Activated CD8-positive, alpha-beta T cell treated with anti-CD3 and anti-CD28 coated beads, Interleukin-2, amount 10 ng/mL, durations not matched to agents 7 days and 5 days (primary cell): ENCODE measurements at places on chromosomes 11 and 22.

- H3K27ac ChIP-seq: no peak overlapping the region
- H3K4me1 ChIP-seq: peaks cover 4% of the 10 kb centered on the region
- no peak overlapping the region for H3K4me3 ChIP-seq
- H3K27me3 ChIP-seq: no peaks in the 10 kb centered on the region
- no peaks in the 10 kb centered on the region for H3K36me3 ChIP-seq
- no peak for DNase-seq
Observed at GRCh38 chr11:132531921-132532320, 1000.4 kb downstream of the OPCML start.

DNA sequence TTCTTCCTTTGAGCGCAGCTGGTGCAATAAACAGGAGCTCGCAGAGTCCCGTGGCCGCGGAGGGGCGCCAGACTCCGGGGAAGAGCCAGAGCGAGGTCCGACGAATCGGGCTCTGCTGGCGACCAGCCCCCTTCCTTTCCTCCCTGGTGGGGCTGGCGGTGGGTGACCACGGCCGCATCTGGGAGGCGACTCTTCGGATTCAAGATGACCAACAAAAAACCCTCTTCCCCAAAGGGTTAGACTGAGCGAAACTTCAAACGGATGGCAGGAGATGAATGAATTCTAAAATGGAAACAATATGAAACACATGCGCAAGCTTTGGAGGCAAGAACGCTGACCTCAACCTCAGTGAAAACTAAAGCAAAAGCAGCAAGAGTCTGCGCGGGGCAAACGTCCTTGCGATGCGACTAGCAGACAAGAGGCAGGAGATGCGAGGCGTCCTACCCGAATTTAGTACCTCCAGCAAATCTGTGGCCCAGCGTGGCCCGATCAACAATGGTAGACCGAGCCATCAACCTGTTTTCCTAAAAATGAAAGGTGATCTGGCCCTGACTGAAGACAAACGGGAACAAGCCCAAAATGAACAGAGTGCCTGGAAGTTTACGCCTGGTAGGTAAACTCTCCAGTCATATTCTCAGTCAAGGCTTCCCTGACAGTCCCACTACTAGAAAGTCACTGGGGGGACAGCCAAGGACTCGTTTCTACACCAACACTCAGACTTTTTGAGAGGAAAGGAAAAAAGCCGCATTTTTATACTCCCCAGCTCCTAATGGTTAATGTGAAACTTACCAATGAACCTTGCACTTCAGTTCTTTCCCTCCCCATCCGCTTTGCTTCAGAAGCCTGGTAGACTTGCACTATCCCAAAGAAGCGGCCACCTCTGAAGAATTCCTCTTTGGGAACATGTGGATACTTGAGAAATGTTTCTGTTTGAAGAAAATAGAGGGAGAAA, 11.6 kb downstream of the MMP3 start:
- no peak overlapping the region for H3K4me3 ChIP-seq
- H3K27ac ChIP-seq: no peak overlapping the region
- no peaks in the 10 kb centered on the region for H3K4me1 ChIP-seq
- H3K36me3 ChIP-seq: no peaks in the 10 kb centered on the region
- H3K27me3 ChIP-seq: peaks cover 24% of the 10 kb centered on the region

- H3K4me1 ChIP-seq: peaks cover 27% of the 10 kb centered on the region
- H3K27me3 ChIP-seq: peaks cover 7% of the 10 kb centered on the region
- no peak overlapping the region for H3K4me3 ChIP-seq
Observed at GRCh38 chr11:118057251-118058145, 19.4 kb upstream of the TMPRSS4 start.

DNA sequence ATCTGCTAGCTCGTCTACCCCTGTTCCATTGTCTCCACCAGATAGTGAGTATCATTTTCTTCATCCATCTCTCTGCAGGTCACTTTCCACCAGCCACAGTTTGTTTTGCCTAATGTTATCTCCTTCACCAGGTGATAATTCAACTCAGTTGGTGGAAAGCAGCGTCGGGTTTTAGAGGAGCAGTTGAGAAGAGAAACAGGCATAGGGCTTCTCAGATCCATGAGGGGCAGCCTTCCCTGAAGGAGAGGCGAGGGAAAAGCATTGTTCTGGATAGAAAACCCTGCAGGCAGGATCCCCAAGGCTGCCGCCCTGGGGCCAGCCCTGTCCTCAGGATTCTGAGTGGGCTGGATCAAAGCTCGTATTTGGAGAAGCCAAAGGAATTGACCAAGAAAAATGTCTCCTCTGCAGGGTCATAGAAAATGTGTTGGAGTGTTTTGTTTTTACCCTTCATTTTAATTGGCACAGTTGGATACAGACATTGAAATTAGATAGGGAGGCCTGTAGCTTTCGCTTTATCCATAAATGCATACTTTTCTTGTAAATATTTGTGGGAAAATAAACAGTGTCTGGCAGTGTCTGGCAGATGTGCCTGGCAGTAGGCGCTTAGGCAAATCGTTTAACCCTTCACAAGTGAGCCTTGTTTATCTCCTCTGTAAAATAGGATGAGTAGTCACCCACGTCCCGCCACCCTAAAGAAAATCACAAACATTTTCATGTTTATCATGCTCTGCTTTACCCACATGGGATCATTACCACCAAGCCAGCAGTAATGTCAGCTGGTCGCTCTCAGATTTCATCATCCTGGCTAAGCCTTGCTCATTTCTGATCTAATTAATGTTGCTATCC, 73.4 kb upstream of the TTC12 start:
- no peak overlapping the region for H3K4me3 ChIP-seq
- H3K4me1 ChIP-seq: peaks cover 13% of the 10 kb centered on the region
- no peak overlapping the region for H3K27ac ChIP-seq
- H3K27me3 ChIP-seq: peaks cover 43% of the 10 kb centered on the region
- no peaks in the 10 kb centered on the region for H3K36me3 ChIP-seq

- H3K36me3 ChIP-seq: no peaks in the 10 kb centered on the region
- H3K27me3 ChIP-seq: peaks cover 12% of the 10 kb centered on the region
- no peak overlapping the region for H3K27ac ChIP-seq
- peaks cover 13% of the 10 kb centered on the region for H3K4me1 ChIP-seq
- no peak for DNase-seq
Observed at GRCh38 chr22:49734390-49734789, 93.3 kb downstream of the BRD1 start.

GRCh38 chr22:42932857-42933484, 75.9 kb upstream of the ARFGAP3 start:
- peaks cover 42% of the 10 kb centered on the region for H3K4me1 ChIP-seq
- no peak overlapping the region for H3K27ac ChIP-seq
- no peak for DNase-seq
- H3K27me3 ChIP-seq: no peaks in the 10 kb centered on the region
- peaks cover 2% of the 10 kb centered on the region for H3K36me3 ChIP-seq
- no peak overlapping the region for H3K4me3 ChIP-seq

GRCh38 chr22:41286639-41287091, 678 bp upstream of the RANGAP1 start:
- peak overlapping the region; percentile 97 for H3K4me3 ChIP-seq
- peak overlapping the region; percentile 98 for H3K27ac ChIP-seq
- DNase-seq: peak; percentile 63
- H3K27me3 ChIP-seq: no peaks in the 10 kb centered on the region

DNA sequence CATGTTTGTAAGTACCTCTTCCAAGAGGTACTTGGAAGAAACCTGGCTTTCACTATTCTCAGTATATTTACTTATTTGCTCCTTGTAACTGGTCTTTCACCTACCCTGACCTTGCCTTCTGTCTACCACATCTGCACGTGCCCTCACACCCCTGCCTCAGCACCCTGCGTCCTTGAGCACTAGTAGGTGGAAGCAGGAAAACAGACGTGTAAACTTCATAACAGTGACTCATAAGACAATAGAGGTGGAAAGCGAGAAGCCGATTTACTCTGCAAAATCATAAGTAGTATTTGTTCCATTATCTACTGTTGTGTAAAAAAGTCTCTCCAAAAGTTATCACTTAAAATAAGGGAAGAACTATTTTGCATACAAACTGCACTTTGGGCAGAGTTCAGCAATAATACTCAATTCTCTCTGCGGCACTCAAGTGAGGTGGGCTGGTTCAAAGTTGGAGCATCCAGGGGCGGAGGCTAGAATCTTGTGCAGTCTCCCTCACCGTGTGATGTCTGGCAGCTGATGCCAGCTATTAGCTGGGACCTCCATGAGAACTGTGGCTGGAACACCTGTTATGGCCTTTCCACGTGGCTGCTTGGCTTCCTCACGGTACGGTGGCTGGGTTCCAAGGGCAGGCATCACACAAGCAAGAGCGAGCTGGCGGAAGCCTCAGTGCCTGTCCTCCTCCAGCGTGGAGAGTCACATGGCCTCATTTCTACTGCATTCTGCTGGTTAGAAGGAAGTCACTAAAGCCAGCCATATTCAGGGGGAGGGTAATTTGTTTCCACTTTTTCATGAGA, 30.4 kb downstream of the PACS1 start:
- H3K4me1 ChIP-seq: peaks cover 45% of the 10 kb centered on the region
- peak overlapping the region; percentile 77 for H3K4me3 ChIP-seq
- peak overlapping the region; percentile 95 for H3K27ac ChIP-seq
- DNase-seq: peak; percentile 84

DNA sequence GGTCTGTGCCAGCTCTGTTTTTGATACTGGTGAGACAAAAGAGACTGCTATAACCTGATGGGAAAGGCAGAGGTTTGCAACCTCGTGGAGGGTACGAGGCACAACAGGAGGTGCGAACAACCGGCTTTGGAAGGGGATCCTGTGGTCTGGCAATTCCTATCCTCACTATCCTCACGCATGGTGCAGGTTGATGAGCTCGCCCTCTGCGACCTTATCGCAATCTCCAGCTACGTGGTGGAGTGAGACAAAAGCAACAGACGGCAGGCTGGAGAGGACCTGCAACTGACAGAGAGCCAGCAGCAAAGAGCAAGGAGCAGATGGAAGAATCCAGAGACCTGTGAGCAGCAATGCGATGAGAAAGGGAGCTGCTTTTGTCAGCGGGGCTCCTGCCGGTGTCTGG, 47.3 kb upstream of the TSKU start:
- no peak overlapping the region for H3K4me3 ChIP-seq
- no peak for DNase-seq
- H3K4me1 ChIP-seq: peaks cover 6% of the 10 kb centered on the region
- no peak overlapping the region for H3K27ac ChIP-seq

- H3K4me1 ChIP-seq: no peaks in the 10 kb centered on the region
- no peak for DNase-seq
- no peak overlapping the region for H3K27ac ChIP-seq
- H3K27me3 ChIP-seq: no peaks in the 10 kb centered on the region
- no peaks in the 10 kb centered on the region for H3K36me3 ChIP-seq
Observed at GRCh38 chr11:7364660-7365059, 113.0 kb downstream of the SYT9 start.

GRCh38 chr11:13720940-13721339, 52.5 kb downstream of the FAR1 start:
- H3K36me3 ChIP-seq: peaks cover 42% of the 10 kb centered on the region
- no peak overlapping the region for H3K4me3 ChIP-seq
- H3K27me3 ChIP-seq: no peaks in the 10 kb centered on the region
- H3K4me1 ChIP-seq: peaks cover 6% of the 10 kb centered on the region
- DNase-seq: no peak
- H3K27ac ChIP-seq: no peak overlapping the region

DNA sequence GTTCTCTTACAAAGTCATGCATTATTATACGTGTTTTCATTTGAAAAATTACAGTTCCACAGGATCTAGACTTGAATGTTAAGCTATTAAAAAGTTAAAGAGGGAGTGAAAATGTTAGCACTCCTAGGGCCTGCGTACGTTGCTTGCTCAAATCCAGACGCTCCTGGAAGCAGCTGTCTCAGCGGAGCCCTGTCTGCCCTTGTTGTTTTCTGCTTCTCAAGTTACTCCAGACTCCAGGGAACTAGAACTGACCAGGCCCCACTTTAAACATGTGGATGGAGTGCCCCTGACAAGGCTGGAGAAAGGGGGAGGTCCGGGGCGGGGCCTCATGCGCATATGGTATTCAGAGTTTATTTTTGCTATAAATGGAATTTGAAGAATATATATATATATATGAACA, 9.6 kb downstream of the PARVB start:
- H3K4me1 ChIP-seq: peaks cover 21% of the 10 kb centered on the region
- no peak overlapping the region for H3K27ac ChIP-seq
- no peaks in the 10 kb centered on the region for H3K27me3 ChIP-seq
- peaks cover 2% of the 10 kb centered on the region for H3K36me3 ChIP-seq

- DNase-seq: no peak
- H3K36me3 ChIP-seq: no peaks in the 10 kb centered on the region
- peak overlapping the region; percentile 66 for H3K27ac ChIP-seq
- H3K4me3 ChIP-seq: peak overlapping the region; percentile 49
- H3K27me3 ChIP-seq: peaks cover 2% of the 10 kb centered on the region
Observed at GRCh38 chr11:35013514-35014233, 97.3 kb downstream of the PDHX start.

DNA sequence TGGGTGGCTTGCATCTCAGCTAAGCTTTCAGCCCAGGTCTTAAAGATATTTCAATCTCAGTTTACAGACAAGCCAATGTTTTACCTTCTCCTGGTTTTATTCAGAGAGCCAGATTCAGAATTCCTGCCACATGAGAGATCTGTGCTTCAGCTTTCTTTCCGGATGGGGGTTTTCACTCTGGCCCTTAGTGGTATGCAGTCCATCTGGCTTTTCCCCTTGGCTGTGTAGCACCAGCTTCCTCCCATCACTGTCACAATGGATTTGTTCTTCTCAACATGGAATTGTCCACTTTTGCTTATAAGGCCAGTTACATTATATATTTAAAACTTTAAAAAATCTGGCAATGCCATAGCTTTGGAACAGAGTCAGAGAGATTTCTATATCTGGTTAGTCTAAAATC, 303.9 kb downstream of the ETS1 start:
- no peak overlapping the region for H3K27ac ChIP-seq
- H3K36me3 ChIP-seq: no peaks in the 10 kb centered on the region
- H3K27me3 ChIP-seq: peaks cover 6% of the 10 kb centered on the region
- peaks cover 32% of the 10 kb centered on the region for H3K4me1 ChIP-seq
- no peak overlapping the region for H3K4me3 ChIP-seq

GRCh38 chr22:23210428-23211170, 30.3 kb downstream of the BCR start:
- DNase-seq: no peak
- no peak overlapping the region for H3K4me3 ChIP-seq
- no peak overlapping the region for H3K27ac ChIP-seq
- H3K27me3 ChIP-seq: no peaks in the 10 kb centered on the region
- peaks cover 10% of the 10 kb centered on the region for H3K4me1 ChIP-seq
- H3K36me3 ChIP-seq: peaks cover 4% of the 10 kb centered on the region

DNA sequence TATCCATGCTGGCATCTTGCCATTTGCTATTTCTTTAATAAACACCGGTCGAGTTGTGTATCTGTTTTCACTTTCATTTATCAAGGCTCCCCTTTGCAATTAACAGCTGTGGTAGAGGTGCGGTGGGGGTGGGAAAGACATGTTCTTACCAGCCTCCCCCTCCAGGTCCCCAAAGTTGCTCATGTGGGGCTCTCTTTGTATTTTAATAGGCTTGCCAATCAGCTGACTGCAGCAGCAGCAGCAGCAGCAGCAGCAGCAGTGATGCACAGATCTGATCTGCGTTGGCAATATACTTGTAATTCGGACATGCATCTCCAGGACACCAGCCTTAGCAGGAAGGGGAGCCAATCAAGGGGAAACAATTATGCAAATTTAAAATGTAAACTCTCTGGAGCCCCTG, 40.3 kb upstream of the E2F8 start:
- H3K27me3 ChIP-seq: peaks cover 2% of the 10 kb centered on the region
- no peak overlapping the region for H3K4me3 ChIP-seq
- no peaks in the 10 kb centered on the region for H3K36me3 ChIP-seq
- peaks cover 12% of the 10 kb centered on the region for H3K4me1 ChIP-seq
- no peak overlapping the region for H3K27ac ChIP-seq

- H3K4me3 ChIP-seq: no peak overlapping the region
- peaks cover 3% of the 10 kb centered on the region for H3K27me3 ChIP-seq
- no peak for DNase-seq
- no peak overlapping the region for H3K27ac ChIP-seq
- no peaks in the 10 kb centered on the region for H3K36me3 ChIP-seq
Observed at GRCh38 chr11:134610116-134610910, 198.3 kb upstream of the B3GAT1 start.

- no peak overlapping the region for H3K4me3 ChIP-seq
- no peak for DNase-seq
- H3K27me3 ChIP-seq: no peaks in the 10 kb centered on the region
- H3K27ac ChIP-seq: no peak overlapping the region
Observed at GRCh38 chr11:64619811-64620380, 28.9 kb downstream of the SLC22A12 start.
